ENCODE measurements at places on chromosomes 12 and 14.

- peaks cover 10% of the 10 kb centered on the region for H3K4me1 ChIP-seq
- DNase-seq, result no peak
- H3K27ac ChIP-seq, result no peak overlapping the region
- peaks cover 22% of the 10 kb centered on the region for H3K36me3 ChIP-seq
- H3K27me3 ChIP-seq, result no peaks in the 10 kb centered on the region
Observed at GRCh38 chr14:55019968-55020554, 6.8 kb downstream of the WDHD1 start.

GRCh38 chr12:132071830-132072384 lies 72.2 kb downstream of the DDX51 start:
- H3K36me3 ChIP-seq, result peaks cover 10% of the 10 kb centered on the region
- no peak for DNase-seq
- H3K4me1 ChIP-seq, result peaks cover 4% of the 10 kb centered on the region
- no peak overlapping the region for H3K4me3 ChIP-seq
- H3K27ac ChIP-seq, result peak overlapping the region; percentile 58

DNA sequence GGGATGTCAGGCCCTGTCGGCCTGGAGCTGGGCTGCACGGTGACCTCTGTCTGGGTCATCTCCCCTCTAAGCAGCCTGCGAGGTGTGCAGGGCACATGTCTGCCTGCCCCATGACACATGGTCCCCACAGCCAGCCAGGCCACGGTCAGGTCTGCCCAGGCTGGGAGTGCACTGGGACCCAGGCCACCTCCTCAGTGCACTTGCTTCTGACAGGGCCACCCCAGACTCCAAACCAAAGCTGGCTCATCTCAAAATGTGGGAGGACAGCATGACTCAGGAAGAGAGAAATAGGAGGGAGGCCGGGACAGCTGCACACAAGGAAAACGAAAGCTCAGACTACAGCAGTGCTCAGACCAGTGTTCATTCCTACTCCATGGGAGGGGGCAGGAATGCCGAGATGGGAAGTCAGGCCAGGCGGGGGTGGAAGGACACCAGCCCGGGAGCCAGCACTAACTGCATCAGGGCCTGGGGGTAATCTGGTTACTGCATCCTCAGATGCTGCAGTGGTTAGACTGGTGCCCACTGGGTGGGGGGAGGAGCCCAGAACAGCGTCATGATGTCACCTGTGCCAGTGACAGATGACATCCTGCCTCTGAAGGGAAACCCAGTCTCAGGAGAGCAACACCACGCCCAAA lies 4.0 kb downstream of the P2RX2 start:
- peaks cover 7% of the 10 kb centered on the region for H3K4me1 ChIP-seq
- H3K4me3 ChIP-seq, result no peak overlapping the region
- DNase-seq, result no peak
- H3K36me3 ChIP-seq, result peaks cover 9% of the 10 kb centered on the region
- peaks cover 8% of the 10 kb centered on the region for H3K27me3 ChIP-seq

DNA sequence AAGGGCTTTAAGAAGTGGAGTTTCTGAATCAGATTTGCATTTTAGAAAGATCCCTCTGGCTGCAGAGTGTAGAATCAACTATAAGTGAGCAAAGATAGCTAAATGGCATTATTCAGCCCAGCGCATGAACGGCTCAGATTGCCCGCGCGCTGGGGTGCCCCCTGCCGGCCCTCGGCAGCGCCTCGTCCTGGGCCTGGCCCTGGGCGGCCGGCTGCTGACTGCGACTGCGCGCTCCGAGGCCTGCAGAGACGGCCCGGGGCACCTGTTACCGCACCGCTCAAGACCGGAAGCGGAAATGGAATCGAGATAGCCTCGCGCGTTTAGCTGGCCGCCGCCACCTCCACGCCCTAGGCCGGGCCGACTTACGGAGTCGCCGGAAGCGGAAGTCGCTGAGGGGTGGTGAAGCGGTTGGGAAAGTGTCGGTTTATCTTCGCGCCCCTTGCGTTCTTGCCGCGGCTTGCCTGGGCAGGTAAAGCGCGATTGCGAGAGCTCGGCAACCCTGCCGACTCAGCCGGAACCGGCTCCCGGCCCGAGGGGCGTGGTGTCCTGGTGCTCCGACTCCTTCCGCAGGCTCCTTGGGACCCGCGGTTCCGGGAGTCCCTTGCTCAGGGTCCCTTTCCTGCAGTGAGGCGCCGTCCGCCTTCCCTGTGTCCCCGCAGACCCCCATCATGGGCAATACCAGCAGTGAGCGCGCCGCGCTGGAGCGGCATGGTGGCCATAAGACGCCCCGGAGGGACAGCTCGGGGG lies at the start of gene PRKAB1:
TSS of gene PRKAB1 (plus strand) at position 557 of the 747 bp plus-strand sequence. CDS start at position 669, 112 bp downstream.
- peaks cover 50% of the 10 kb centered on the region for H3K4me1 ChIP-seq
- no peaks in the 10 kb centered on the region for H3K27me3 ChIP-seq
- peak within 1 kb of the TSS; percentile 96 for H3K27ac ChIP-seq
- peak; percentile 97 for DNase-seq
- H3K4me3 ChIP-seq, result peak within 1 kb of the TSS; percentile 92

DNA sequence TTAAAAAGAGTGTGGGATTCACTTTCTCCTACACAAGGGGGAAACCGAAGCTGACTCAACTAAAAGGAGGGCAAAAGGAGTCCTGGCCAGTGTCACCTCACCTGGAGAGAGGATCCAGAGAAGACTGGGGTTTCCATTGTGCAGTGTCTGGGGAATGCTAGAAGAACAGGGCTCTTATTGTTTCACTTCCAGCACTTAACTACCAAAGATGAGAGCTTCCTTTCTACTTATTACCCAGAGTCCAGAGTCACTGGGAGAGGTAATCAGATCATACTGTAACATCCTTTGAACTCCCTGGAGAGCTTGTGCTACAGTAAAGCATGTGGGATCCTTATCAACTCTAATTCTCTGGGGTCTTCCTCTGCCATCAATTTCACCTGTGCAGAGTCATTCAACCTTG lies 148.4 kb upstream of the BCL2L14 start:
- H3K4me1 ChIP-seq, result peaks cover 11% of the 10 kb centered on the region
- DNase-seq, result no peak
- H3K27me3 ChIP-seq, result peaks cover 18% of the 10 kb centered on the region
- H3K27ac ChIP-seq, result no peak overlapping the region
- H3K36me3 ChIP-seq, result no peaks in the 10 kb centered on the region
- H3K4me3 ChIP-seq, result no peak overlapping the region

DNA sequence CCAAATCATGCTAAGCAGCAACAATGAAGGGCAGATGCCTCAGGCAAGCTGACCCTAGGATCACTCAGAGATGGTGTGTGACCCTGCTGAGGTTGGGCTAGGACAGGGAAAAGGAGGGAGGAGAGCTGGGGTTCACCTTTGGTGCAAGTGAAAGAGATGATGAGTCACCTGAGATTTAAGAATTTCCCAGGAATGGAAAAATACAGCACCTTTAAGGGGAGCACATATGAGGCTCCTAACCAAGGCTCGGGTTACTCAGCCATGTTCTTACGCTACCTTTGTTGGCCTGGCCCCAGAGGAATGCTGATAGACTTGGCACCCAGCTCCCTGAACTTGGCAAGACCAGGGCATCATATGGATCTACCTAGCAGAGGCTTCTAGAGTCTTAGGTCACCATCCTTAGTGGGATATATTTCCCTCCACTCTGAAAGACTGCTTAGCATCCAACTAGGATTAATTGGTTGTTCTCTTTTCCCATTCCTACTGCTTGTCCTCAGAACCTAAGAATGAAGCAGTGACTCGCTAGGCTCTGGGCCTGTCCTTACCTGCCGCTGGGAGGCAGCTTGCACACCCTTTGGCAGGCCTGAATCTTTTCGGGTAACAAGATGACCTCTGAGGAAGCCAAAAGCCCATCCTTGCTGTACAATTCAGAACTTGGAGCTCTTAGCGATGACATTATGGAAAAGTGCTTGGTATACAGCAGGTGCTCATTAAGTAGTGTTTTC lies 4.0 kb upstream of the NAA25 start:
- H3K36me3 ChIP-seq, result peaks cover 2% of the 10 kb centered on the region
- DNase-seq, result no peak
- H3K27ac ChIP-seq, result no peak overlapping the region
- peaks cover 46% of the 10 kb centered on the region for H3K4me1 ChIP-seq

DNA sequence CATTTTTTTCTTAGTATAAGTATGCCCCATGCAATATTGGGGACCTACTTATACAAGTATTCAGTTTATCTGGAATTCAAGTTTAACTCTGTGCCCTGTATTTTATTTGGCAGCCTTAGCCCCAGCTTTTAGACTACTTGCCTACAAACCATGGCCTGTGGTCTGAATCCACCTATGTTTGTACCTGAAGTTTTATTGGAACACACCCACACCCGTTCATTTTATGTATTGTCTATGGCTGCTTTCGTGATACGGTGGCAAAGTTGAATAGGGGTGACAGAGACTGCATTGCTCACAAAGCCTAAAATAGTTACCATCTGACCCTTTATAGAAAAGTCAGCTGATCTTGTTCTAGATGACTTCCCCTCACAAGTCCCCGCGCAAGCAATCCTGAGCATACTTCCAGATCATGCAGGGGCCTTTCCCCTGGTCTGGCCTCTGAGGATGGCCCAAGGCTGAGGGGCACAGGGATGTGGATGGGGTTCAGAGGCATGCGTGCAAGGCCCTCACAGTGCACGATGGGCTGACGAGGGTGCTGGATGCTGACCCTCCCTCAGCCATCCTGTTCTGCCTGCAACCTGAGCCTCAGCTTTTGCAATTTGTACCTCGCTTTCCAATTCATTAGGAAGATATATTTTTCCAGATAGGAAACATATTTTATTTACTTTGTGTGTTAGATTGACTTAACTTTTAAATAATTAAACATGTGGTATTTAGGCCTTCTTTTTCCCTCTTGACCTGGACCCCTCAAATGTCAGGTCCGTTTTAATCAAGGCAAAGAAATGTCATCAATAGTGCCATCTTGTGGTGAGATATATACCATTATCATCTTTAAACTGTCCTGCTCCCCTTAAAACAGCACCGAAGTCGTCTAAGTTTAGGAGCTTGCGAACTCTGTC lies 527.3 kb upstream of the CCDC196 start:
- no peak overlapping the region for H3K4me3 ChIP-seq
- H3K27ac ChIP-seq, result no peak overlapping the region
- peaks cover 22% of the 10 kb centered on the region for H3K4me1 ChIP-seq
- H3K27me3 ChIP-seq, result no peaks in the 10 kb centered on the region

- H3K4me1 ChIP-seq, result no peaks in the 10 kb centered on the region
- H3K4me3 ChIP-seq, result no peak overlapping the region
- H3K27ac ChIP-seq, result no peak overlapping the region
- peaks cover 32% of the 10 kb centered on the region for H3K27me3 ChIP-seq
Observed at GRCh38 chr14:72060917-72061316, 128.7 kb downstream of the RGS6 start.

DNA sequence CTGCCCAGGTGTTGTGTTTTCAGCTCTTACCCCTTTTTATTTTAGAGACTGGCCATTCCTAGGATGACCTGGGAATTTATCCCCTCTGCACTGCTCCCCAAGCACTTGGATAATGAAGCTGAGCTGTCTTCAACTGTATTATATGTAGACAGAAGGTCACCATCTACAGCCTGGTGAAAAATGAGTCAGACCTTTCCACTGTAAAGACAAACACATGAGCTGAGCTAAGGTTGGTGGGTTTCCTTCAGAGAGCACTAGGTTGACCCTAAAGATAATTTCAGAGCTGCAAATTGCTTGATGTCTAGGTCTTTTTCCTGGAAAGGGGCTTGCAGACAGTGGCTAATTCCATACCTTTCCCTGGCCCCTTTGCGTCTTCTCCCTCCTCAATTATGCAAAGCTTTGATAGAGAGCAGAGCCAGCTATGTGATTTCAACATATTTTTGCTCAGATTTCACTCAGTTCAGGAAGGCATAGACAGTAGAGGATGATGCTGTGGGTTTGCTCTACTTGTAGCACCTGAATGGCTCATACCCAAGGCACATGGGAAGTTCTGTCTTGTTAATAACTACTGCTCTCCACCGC lies 9.2 kb upstream of the IKZF4 start:
- H3K27ac ChIP-seq, result no peak overlapping the region
- DNase-seq, result no peak
- H3K4me1 ChIP-seq, result peaks cover 58% of the 10 kb centered on the region
- no peaks in the 10 kb centered on the region for H3K36me3 ChIP-seq
- no peaks in the 10 kb centered on the region for H3K27me3 ChIP-seq

DNA sequence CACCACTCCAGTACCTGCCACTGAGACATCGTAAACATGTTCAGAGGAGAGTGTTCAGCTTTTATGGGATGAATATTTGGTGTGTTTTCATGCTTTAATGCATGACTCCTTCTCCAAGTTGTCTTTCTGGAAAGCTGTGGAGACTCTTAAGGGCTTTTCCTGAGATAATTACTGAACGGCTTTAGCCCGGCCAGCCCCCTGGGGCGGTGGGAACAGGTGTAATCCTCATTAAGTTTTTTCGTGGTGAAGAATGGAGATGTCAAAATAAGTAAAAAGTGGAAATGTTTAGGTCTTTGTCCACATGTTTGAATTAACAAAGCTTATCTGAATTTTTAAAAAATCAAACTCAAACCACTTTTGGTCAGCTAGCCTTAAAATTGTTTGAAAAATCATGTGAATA lies 1.5 kb downstream of the SYNE2 start:
- H3K27me3 ChIP-seq, result peaks cover 9% of the 10 kb centered on the region
- H3K4me3 ChIP-seq, result peak overlapping the region; percentile 100
- peaks cover 6% of the 10 kb centered on the region for H3K36me3 ChIP-seq

- H3K27ac ChIP-seq, result no peak overlapping the region
- no peak for DNase-seq
- H3K27me3 ChIP-seq, result no peaks in the 10 kb centered on the region
- no peak overlapping the region for H3K4me3 ChIP-seq
Observed at GRCh38 chr14:33163109-33163508, 224.4 kb downstream of the NPAS3 start.

DNA sequence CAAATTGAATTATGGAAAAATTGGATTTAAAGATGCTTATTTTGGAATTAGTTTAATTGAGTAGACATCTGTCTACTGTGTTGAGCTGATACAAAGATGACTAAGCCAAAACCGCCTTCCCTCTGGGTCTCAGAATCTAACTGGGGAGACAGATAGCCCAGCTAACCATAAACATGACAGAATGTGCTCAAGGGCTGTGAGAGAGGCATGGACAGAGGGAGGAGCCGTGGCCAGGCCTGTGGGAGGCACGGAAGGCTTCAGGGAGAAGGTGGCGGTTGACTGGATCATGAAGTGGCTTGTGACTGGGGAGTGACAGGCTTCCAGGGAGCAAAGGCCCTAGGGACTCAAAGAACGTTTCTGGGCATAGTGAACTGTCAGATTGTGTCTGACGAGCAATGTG lies 74.6 kb downstream of the DACT1 start:
- H3K27ac ChIP-seq, result no peak overlapping the region
- DNase-seq, result no peak
- peaks cover 6% of the 10 kb centered on the region for H3K4me1 ChIP-seq
- H3K4me3 ChIP-seq, result no peak overlapping the region
- peaks cover 7% of the 10 kb centered on the region for H3K27me3 ChIP-seq

DNA sequence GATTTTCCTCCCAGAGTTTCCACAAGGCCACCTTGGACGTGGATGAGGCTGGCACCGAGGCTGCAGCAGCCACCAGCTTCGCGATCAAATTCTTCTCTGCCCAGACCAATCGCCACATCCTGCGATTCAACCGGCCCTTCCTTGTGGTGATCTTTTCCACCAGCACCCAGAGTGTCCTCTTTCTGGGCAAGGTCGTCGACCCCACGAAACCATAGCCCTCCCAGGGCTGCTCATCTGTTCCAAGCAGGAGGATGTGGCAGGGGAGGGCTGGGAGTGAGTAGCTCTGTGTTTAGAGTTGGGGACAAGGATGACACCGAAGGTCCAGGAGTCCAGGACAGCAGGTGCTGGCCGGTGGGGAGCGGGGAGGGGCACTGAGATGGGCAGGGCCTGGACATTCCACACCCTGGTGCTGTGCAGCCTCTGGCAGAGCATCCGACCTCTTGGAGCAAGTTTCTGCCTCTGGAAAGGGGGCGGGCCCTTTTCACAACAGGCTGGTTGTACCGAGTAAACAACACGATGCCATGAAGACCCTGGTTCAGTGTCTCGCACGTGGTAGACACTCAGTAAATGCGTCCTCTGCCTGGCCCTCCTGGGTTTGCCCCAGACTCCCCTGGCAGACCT lies 8.2 kb downstream of the SERPINA4 start:
- no peaks in the 10 kb centered on the region for H3K27me3 ChIP-seq
- H3K4me3 ChIP-seq, result no peak overlapping the region
- H3K4me1 ChIP-seq, result no peaks in the 10 kb centered on the region

Measured in activated T-cell treated with anti-CD3 and anti-CD28 coated beads, Interleukin-2, amount 50 U/mL, for 72 hours (primary cell).